ENCODE measurements at places on chromosomes 3 and 15.

DNA sequence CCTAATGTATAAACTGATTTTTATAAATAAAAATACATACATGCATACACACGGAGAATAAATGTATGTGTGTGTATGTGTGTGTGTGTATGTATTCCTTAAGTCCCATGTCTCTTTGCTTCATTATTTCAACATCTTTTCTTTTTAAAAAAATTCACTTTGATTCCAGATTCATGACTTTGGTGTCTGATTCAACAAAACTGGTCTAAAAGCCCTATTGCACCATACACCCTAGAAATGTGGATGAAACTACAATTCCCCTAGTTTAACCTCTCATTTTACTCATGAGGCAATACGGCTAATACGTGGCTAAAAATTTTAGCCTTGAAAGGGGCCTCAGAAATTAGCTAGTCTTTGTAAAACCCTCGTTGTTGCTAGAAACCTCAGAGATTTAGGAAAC is 228.1 kb downstream of the ADAMTS9 start:
- no peak for DNase-seq

DNA sequence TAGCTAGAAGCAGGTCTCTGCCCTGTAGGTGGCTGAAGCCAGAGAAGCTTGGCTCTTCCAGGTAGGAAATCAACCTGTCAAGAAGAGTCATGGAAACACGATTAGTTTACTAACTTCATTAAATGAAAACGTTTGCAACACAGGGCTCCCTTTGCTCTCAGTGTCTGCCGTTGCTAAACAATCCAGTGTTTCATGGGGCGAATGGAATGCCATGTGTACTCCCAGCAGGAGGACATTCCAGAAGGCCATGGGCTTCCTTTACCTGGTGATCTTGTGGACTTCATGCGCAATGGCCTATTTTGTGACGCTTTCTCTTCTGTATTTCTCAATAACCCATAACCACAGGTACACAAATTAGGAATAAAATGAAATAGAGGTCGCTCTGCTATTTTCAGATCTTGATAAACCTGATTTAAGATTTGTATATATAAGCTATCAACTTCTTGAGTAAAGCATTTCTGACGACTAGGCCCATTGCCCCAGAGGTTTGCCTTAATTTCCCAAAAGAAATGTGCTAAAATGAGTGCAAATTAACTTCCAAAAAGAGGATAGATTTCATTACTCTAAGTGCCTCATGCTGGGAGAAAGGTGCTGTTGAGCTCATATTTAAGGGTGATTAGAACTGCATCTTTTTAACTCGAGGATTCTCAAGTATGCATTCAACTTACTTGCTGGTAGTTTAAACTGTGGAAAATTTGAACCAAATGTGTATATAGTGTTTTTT is 171.0 kb downstream of the EPHA3 start:
- DNase-seq, result peak; percentile 59

- DNase-seq, result no peak
Measured at GRCh38 chr15:80588801-80589200, 106.3 kb upstream of the ABHD17C start.

GRCh38 chr3:169667166-169668071 is 3.9 kb upstream of the MECOM start:
- DNase-seq, result no peak

DNA sequence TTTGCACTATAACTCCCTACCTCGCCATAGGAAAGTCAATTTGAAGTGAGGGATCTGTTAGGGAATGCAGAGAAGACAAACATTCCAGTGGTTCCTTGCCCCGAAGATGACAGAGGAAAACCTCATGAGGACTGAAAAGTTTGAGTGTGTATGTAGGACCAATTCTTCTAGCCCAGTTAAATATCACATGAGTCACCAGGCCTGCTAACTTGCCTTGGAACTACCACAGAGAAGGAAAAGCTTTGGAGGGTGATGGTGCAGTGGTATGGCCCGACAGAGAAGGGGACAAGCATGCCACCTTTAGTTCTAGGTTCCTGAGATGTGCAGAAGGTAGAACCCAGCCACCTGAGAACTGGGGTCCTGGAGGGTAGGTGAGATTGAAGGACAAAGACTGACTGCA is 2.6 kb upstream of the UPK1B start:
- no peak for DNase-seq

- no peak for DNase-seq
Measured at GRCh38 chr3:184687363-184688015, 24.4 kb downstream of the MAGEF1 start.

- DNase-seq, result peak; percentile 85
Measured at GRCh38 chr3:30768703-30769550, 125.5 kb downstream of the GADL1 start.

- DNase-seq, result no peak
Measured at GRCh38 chr3:99041747-99042146, 140.3 kb upstream of the DCBLD2 start.

DNA sequence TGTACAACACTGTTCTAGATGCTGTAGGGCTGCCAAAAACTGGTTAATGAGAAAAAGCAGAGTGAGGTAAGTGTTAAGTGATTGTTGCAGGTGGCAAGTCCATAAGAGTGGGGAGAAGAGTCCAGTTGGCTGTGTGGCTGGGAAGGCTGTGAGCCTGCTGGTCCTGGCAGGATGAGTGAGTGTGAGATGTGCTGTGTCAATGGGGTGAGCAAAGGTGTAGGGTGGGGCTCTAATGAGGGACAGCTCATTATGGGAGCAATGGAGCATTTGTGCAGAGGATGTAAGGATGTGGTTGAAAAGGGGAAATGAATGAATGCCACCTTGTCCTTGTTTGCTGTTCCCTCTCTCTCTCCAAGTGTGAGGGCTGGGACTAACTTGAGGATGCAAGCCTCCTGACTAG is 145.3 kb upstream of the ROPN1 start:
- DNase-seq, result no peak

- DNase-seq, result no peak
Measured at GRCh38 chr3:17431004-17431403, 311.4 kb downstream of the TBC1D5 start.

- DNase-seq, result peak; percentile 65
Measured at GRCh38 chr3:182979674-182980191, 605 bp downstream of the DCUN1D1 start.

DNA sequence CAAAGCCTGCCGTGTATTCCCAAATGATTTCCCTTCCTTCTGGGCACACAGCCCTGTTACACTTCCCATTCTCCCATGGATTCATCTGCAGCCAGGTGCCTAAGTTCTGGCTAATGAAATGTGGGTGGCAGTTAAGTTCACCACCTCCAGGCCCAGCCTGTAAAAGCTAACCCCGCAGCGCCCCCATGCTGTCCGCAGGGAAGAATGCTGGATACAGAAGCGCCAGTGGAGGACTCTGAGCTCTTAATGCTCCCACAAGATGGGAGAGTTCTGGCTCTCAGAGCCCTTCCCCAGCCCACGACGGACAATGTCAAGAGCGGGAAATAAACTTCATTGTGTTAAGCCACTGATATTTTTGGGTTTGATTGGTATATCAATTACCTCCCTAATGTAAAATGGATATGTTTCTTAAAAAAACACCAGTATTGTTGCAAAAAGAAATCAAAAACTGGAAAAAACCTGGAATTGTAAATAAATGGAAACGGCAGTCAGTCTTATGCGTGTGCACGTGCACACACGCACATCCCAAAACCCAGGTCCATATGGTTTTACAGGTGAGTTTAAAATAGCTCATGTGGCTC is 37.7 kb upstream of the FGD5 start:
- peak; percentile 89 for DNase-seq

GRCh38 chr15:66941108-66941711 is 124.2 kb upstream of the SMAD3 start:
- DNase-seq, result peak; percentile 44

GRCh38 chr15:68921926-68922325 is 8.4 kb upstream of the SPESP1 start:
- DNase-seq, result no peak

DNA sequence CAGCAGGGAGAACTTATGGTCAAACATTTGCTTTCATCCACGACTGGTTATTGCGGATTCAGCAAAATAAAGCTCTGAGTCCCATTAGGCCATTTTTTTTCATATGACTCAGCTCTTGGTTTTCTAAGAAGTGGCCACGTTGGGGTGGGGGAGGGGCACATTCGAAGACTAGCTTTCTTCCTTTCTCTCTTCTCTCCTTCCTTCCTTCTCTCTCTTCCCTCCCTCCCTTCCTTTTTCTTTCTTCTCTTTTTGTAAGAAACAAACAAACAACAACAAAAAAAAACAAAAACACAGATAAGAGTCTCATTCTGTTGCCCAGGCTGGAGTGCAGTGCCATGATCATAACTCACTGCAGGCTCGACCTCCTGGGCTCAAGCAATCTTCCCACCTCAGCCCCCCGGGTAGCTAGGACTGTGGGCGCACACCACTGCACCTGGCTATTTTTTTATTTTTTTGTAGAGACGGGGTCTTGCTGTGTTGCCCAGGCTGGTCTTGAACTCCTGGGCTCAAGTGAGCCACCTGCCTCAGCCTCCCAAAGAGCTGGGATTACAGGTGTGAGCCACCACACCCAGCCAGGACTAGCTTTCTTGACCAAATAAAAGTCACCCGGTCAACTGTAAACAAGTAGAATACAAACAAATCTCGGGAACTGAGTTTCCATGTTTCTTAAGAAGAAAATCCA is 41.6 kb downstream of the ABCC5 start:
- no peak for DNase-seq

DNA sequence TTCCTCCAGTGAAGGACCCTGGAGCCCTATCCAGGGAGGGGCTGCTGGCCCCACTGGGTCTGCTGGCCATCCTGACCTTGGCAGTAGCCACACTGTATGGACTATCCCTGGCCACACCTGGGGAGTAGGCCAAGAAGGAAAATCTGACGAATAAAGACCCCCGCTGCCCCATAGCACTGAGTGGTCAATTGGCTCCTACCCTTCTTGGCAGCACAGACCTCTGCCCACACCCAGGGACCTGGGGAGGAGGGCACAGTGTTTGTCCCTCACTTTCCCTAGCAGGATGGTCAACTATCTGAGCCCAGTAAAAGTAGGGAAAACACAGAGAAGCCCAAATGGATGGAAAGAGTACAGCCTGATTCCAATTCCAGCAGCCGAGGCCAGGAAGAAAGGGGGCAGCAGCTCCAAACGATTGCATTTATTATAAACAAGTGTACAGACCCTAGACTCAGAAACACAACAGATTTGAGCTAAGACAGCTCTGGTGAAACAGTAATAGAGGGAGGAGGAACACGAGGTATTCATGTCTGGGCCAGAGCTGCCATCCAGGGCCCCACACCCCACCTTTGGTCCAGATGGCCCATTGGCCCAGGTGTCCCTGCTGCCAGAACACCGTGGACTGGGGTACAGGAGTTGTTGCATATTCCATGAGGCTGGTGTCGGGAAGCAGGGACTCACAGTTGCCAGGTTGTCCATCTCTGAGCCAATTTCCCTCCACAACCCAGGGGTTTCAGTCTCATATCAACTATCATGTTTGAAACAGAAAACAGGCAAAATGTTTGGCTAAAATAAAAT is 21.1 kb downstream of the ATRIP start:
- DNase-seq, result peak; percentile 55

- peak; percentile 54 for DNase-seq
Measured at GRCh38 chr3:49724586-49724985, 835 bp upstream of the GMPPB start.

Measured in islet precursor cell (in vitro differentiated cells).